C1 segment of cervical spinal cord (tissue), 14 donors: ENCODE measurements at places on chromosomes 1 and 21.

GRCh38 chr1:153978274-153978909, 918 bp upstream of the JTB start:
- DNase-seq, result no peak

DNA sequence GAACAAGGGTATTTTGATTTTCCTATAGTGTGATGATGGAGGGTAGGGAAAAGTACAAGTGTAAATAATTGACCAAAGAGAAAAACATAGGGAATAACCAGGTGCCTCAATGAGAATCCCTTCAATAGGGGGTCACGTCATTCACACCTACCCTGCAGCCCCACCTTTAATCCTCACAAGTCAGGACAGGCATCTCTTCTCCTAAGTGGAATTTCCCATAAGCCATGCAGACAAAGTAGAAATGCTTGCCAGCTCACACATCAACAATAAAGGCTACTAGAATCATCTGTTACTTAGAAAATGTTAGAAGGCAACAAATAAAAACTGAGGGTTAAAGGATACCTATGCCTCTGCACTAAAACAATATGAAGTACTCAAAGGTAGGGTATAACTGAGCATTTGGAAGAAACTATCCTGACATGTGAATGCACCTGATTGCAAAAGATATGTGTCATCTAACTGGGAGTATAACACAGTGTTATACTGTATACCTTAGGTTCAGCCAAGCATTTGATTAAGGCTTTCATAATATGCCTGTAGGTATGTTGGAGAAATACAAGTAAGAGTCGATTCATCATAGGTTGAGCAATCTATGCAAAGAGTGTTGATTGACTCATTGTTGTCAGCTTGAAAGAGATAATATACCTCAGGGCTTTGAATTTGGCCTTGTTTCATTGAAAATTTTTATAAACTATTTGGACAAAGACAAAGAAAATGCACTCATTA, 32.4 kb upstream of the ATP1A1 start:
- no peak for DNase-seq

- no peak for DNase-seq
These were observed 45.9 kb downstream of the SYT14 start for GRCh38 chr1:209983953-209984352.

- DNase-seq, result no peak
These were observed 82.1 kb downstream of the VPS26C start for GRCh38 chr21:37184784-37185593.

GRCh38 chr1:153291514-153291913, 21.2 kb downstream of the PGLYRP3 start:
- DNase-seq, result no peak
